HepG2 (cell line): ENCODE measurements at places on chromosomes 7 and 10. TPM values are rescaled to one million over a fixed set of nuclear protein-coding genes. Genes with fewer than 3 reads are reported as not detected.

DNA sequence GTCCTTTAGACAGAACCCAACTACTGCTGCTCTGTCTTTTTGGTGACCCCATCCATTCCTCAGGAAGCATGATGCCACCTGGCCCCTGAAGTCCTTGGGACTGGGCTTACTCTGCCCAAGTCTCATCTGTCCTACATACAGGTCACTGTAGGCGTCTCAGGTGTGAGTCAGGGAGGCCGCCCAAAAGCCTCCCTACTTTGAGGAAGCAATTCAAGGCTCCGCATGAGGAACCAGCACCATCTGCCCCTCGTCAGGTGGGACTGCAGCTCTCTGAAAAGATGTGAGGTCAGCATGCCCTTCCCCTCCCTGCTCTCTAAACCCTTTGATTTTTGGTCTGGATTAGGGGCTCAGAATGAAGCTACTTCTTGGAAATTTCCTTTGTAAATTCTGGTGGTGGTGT, 354.8 kb downstream of the CXCL12 start:
- H3K4me3 ChIP-seq, result no peak overlapping the region
- peaks cover 6% of the 10 kb centered on the region; the same call in 1 of the 3 replicates for H3K27me3 ChIP-seq

The OR13A1 gene
- not detected in 2 replicates for total RNA-seq

The GRK5 gene
- total RNA-seq, result 12.6 and 12.8 TPM in 2 replicates

GRCh38 chr7:43636093-43636492, 53.2 kb downstream of the STK17A start:
- peak; percentile 37 for DNase-seq
- H3K4me1 ChIP-seq, result peaks cover 53% of the 10 kb centered on the region
- H3K4me3 ChIP-seq, result no peak overlapping the region
- H3K36me3 ChIP-seq, result peaks cover 40% of the 10 kb centered on the region
- no peaks in the 10 kb centered on the region for H3K27me3 ChIP-seq

The ZNF365 gene
- not detected in 2 replicates for total RNA-seq

- DNase-seq, result no peak
- H3K4me1 ChIP-seq, result no peaks in the 10 kb centered on the region
- H3K27me3 ChIP-seq, result peaks cover 2% of the 10 kb centered on the region; the same call in 1 of the 3 replicates
- H3K27ac ChIP-seq, result no peak overlapping the region
- H3K4me3 ChIP-seq, result no peak overlapping the region
Measured at GRCh38 chr10:120121768-120122167, 229.2 kb downstream of the SEC23IP start.

- no peak overlapping the region for H3K27ac ChIP-seq
- no peak for DNase-seq
- peaks cover 45% of the 10 kb centered on the region; the same call in 2 of the 3 replicates for H3K27me3 ChIP-seq
- H3K36me3 ChIP-seq, result no peaks in the 10 kb centered on the region
- H3K4me3 ChIP-seq, result no peak overlapping the region
- H3K4me1 ChIP-seq, result no peaks in the 10 kb centered on the region
Measured at GRCh38 chr10:69819716-69820506, 18.2 kb downstream of the COL13A1 start.

DNA sequence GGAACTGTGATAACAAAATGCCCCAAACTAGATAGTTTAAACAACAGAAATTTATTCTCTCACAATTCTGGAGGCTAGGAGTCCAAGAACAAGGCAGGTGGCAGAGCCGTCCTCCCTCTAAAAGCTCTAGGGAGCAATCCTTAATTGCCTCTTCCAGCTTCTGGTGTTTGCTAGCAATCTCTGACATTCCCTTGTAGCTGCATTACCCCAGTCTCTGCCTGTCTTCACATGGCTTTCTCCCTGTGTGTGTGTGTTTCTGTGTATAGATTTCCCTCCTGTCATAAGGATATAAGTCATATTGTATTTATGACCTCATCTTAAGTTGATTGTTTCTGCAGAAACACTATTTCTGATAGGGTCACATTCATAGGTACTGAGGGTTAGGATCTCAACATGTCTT, 177.5 kb downstream of the WNT2 start:
- H3K4me3 ChIP-seq, result no peak overlapping the region
- peaks cover 4% of the 10 kb centered on the region; the same call in 1 of the 3 replicates for H3K36me3 ChIP-seq
- peaks cover 9% of the 10 kb centered on the region for H3K4me1 ChIP-seq

- H3K4me3 ChIP-seq, result no peak overlapping the region
- no peaks in the 10 kb centered on the region for H3K27me3 ChIP-seq
- H3K36me3 ChIP-seq, result no peaks in the 10 kb centered on the region
Measured at GRCh38 chr10:57579926-57580325, 687.8 kb downstream of the IPMK start.

The FAM13C gene
- 0.07 TPM in 1 of 2 replicates, not detected in the other for total RNA-seq

- H3K27me3 ChIP-seq, result no peaks in the 10 kb centered on the region
- peak overlapping the region; percentile 79 for H3K4me3 ChIP-seq
- no peaks in the 10 kb centered on the region for H3K36me3 ChIP-seq
- peak overlapping the region; percentile 74 for H3K27ac ChIP-seq
- DNase-seq, result no peak
- H3K4me1 ChIP-seq, result peaks cover 23% of the 10 kb centered on the region
Measured at GRCh38 chr10:118047157-118047719, 497 bp upstream of the RAB11FIP2 start.

- no peak for DNase-seq
- peaks cover 36% of the 10 kb centered on the region for H3K4me1 ChIP-seq
- no peaks in the 10 kb centered on the region for H3K27me3 ChIP-seq
- no peak overlapping the region for H3K4me3 ChIP-seq
- no peak overlapping the region for H3K27ac ChIP-seq
- H3K36me3 ChIP-seq, result peaks cover 5% of the 10 kb centered on the region; the same call in 2 of the 3 replicates
Measured at GRCh38 chr10:71842856-71843686, 8.0 kb downstream of the PSAP start.

DNA sequence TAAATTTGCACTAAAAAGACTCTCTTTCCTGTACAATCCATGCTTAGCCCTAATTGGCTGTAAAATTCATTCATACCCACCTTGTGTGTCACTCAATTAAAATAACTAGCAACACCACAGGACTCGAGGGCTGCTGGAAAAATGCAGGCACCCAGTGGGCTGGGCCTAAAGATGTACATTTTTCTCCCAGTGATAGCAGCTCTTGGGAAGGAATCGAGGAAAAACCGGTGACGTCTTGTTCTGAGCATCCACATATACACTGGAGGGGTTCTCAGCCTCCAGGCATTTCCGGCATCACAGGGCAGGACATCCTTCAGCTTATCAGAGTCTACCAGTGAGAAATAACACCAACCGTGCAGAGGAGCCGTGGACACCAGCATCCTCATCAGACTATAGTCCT, 85.8 kb upstream of the PITRM1 start:
- H3K4me3 ChIP-seq, result no peak overlapping the region
- no peak for DNase-seq
- no peaks in the 10 kb centered on the region for H3K4me1 ChIP-seq
- H3K36me3 ChIP-seq, result no peaks in the 10 kb centered on the region

DNA sequence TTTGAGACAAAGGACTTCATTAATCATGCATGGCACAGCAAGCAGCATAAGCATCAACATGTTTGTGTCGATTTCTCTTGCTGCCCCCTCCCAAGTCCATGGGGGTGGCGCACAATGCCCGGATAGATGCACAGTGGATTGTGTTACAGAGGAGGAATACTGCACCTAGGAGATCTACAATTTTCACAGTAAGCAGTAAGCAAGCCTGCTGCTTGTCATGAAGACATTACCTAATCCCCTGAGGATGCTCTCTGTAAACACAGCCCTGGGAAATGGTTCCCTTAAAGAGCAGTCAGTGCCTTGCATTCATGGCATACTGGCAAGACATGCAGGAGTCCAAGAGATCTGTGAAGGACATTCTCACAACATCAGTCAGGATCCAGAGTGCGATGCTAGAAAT, 137.7 kb downstream of the ETV1 start:
- no peak overlapping the region for H3K4me3 ChIP-seq
- no peaks in the 10 kb centered on the region for H3K4me1 ChIP-seq
- no peaks in the 10 kb centered on the region for H3K27me3 ChIP-seq
- H3K36me3 ChIP-seq, result no peaks in the 10 kb centered on the region
- DNase-seq, result no peak

The TASOR2 gene
- 55.3 and 58.9 TPM in 2 replicates for total RNA-seq

DNA sequence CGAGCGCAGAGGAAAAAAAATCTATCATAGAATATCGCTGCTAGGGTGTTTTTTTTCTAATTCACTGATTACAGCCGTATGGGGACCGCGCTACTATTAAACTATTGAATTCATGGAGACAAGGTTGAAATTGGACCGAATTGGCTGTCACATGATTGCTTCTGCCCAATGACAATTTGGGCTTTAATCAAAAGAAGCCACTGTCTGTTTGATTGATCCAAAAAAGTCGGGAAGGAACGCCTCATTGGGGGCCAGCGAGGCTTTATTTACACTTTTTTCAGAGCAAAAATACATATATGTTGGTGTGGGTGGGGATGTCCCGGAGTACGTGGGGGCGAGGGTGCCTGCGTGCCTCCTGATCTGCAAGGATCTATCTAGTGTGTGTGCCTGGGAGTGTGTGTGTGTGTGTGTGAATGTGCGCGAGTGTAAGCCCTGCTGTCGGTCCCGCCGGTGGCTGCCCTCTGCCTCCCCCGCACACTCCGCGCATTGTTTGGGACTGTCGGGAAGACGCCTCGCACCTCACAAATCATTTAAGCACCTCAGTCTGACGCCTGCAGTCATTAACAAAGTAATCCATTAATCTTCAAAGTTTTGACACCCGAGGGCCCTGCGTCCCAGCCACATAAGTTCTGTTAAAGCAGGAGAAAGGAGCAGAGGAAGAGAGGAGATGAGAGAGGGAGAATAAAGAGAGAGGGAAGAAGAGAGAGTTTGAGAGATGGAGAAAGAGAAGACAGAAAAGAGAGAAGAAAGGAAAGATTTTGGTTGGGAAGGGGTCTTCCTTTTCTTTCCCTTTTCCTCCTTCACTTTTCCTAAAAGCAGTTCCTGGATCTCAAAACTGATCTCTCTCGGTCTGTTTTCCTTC, at the start of gene HOXA2:
HOXA2 (minus strand) TSS at position 103 of the 862 bp plus-strand sequence. CDS start 183 bp downstream, outside the sequence.
- no peaks in the 10 kb centered on the region for H3K36me3 ChIP-seq
- DNase-seq, result no peak
- H3K4me1 ChIP-seq, result peaks cover 2% of the 10 kb centered on the region; the same call in 1 of the 2 replicates
- H3K4me3 ChIP-seq, result no peak within 1 kb of the TSS
- no peak within 1 kb of the TSS for H3K27ac ChIP-seq

The ADRB1 gene
- total RNA-seq, result 0.07 TPM in 1 of 2 replicates, not detected in the other

The EVX1 gene
- total RNA-seq, result not detected in 2 replicates

DNA sequence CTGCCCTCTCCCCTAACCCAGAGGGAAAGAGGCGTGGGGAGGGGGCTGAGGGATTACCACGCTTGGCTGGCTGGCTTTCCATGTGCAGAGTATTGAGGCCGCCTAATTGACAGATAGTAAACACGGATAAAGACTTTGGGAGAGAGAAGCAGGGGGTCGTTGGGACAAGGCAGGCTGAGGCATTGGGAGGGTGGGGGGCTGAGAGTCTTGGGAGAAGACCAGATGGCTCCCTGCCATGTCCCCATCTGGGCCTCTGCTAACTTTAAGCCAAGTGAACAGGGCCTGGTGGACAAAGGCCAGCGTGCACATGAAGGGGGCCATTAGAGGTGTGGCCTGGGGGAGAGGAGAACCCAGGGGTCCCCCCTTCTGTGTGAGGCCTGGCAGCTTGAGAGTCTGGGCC, 55.4 kb upstream of the MXI1 start:
- no peaks in the 10 kb centered on the region for H3K36me3 ChIP-seq
- H3K4me1 ChIP-seq, result no peaks in the 10 kb centered on the region
- no peak overlapping the region; the same call in 1 of the 2 replicates for H3K4me3 ChIP-seq
- H3K27ac ChIP-seq, result no peak overlapping the region

The TSPAN33 gene
- total RNA-seq, result 12.9 and 15.3 TPM in 2 replicates

The AKR1C1 gene
- 2,238 and 3,445 TPM in 2 replicates for total RNA-seq

DNA sequence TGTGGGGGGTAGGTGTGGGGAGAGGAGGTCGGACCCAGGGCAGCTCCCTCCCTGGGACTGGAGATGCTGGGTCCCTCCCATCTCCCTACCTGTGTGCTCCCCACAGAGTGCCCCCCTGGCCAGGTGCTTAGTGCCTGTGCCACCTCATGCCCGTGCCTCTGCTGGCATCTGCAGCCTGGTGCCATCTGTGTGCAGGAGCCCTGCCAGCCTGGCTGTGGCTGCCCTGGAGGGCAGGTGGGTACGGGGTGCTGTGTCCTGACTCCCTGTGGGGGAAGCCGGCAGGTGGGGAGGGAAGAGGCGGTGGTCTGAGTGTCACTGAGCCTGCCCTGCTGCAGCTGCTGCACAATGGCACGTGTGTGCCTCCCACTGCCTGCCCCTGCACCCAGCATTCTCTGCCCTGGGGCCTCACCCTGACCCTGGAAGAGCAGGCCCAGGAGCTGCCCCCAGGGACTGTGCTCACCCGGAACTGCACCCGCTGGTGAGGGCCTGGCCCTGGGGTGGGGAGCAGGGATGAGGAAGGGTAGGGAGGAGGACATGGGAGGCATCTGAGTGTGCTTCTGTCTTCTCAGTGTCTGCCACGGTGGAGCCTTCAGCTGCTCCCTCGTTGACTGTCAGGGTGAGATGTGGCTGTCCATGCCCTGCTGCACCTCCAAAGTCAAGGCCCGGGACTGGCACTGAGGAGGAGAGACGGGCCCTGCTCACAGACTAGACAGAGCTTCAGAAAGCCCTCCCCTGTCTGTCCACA, 11.7 kb upstream of the ZNF862 start:
- H3K27ac ChIP-seq, result no peak overlapping the region
- peaks cover 9% of the 10 kb centered on the region for H3K4me1 ChIP-seq
- H3K4me3 ChIP-seq, result no peak overlapping the region
- H3K27me3 ChIP-seq, result no peaks in the 10 kb centered on the region

The NT5C3A gene
- 22.8 and 34.0 TPM in 2 replicates for total RNA-seq

The TAS2R41 gene
- total RNA-seq, result not detected in 2 replicates

DNA sequence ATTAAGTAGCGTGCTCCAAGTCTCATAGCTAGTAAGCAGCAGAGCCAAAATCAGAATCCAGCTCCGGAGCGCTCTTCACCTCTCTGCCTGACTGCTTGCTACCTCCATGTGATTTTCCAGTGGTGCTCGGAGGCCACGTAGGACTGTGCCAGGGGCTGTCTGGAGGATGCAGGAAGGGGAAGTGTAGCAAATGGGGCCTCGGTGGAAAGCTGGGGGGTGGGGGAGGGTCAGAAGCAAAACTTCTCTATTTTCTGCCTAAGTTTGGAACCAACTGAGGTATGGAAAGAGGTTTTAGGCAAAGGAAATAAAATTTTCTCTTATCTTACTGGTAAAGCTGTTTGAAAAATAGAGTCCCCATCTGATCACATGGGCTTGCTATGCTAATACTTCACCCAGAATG, 108.7 kb downstream of the TBXAS1 start:
- H3K4me3 ChIP-seq, result no peak overlapping the region
- no peak overlapping the region for H3K27ac ChIP-seq
- H3K27me3 ChIP-seq, result no peaks in the 10 kb centered on the region
- peaks cover 14% of the 10 kb centered on the region; the same call in 1 of the 2 replicates for H3K4me1 ChIP-seq
- no peak for DNase-seq
- H3K36me3 ChIP-seq, result no peaks in the 10 kb centered on the region

The COL1A2 gene
- not detected in 2 replicates for total RNA-seq

The LRMDA gene
- 19.3 and 22.0 TPM in 2 replicates for total RNA-seq

The OR2A42 gene
- total RNA-seq, result not detected in 2 replicates

DNA sequence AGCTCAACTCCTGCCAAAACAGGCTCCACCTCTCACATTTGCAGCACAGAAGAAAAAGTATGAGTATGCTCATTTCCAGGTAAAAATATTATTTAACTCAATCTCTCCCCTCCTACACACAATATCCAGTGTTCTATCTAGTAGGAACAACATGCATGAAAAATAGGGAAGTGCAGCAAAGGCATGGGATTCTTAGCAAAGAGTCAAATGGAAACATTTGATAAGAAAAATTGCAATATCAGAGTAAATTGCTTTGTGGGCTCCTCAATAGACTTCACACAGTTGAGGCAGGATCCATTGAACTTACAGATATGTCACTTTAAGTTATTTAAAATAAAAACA, 150.9 kb downstream of the ANK3 start:
- no peaks in the 10 kb centered on the region for H3K36me3 ChIP-seq
- no peak overlapping the region for H3K4me3 ChIP-seq
- H3K4me1 ChIP-seq, result no peaks in the 10 kb centered on the region
- no peak for DNase-seq
- H3K27ac ChIP-seq, result no peak overlapping the region
